Stimulated activated CD4-positive, alpha-beta T cell treated with anti-CD3 and anti-CD28 coated beads, Interleukin-15, amount 100 ng/mL, for 1 hour (primary cell): ENCODE measurements at places on chromosomes 5 and 9.

- no peak for DNase-seq
Observed at GRCh38 chr5:90437663-90438062, 28.1 kb upstream of the CETN3 start.

- DNase-seq: no peak
Observed at GRCh38 chr5:83440826-83441225, 30.7 kb upstream of the VCAN start.

GRCh38 chr9:137306850-137307254 lies 4.8 kb upstream of the NRARP start:
- DNase-seq: no peak

- no peak for DNase-seq
Observed at GRCh38 chr5:104800440-104801048, 1238.0 kb upstream of the NUDT12 start.

DNA sequence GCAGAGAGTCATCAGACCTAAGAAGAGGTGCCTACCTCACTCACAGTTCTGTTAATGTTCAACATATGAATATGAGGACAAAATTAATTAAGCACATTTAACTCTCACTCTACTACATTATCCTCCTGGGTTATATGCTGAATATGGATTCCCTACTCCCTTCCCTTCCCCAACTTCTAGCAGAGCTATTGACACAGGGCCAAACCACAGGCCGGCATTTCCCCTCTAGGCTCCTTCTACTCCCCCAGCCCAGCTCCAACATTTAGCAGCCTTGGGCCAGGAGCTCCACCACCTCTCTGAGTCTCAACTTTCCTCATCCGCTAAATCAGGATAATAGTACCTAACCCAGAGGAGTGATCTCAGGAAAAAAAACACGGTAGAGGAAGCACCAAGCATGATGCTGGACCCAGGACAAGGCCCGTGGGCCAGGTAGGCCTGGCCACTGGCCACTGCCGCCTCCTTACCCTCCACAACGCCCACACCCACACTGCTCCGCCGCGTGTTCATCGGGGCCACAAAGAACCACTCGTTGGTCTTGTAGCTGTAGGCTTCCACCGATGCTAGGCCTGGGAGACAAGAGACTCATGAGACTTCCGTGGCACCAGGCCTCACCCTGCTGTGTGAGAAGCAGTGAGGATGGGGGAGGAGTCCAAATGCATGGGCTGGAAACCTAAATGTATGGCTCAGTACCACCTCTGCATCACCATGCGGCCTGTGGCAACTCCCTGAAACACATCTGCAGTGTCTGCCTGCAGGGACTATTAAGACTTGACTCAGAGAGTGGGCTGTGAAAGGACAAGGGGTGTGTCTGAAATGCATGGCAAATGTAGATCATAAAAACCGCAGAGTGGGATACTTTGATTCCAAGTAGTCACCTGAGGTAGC lies 98.8 kb downstream of the KLHL3 start:
- DNase-seq: no peak

DNA sequence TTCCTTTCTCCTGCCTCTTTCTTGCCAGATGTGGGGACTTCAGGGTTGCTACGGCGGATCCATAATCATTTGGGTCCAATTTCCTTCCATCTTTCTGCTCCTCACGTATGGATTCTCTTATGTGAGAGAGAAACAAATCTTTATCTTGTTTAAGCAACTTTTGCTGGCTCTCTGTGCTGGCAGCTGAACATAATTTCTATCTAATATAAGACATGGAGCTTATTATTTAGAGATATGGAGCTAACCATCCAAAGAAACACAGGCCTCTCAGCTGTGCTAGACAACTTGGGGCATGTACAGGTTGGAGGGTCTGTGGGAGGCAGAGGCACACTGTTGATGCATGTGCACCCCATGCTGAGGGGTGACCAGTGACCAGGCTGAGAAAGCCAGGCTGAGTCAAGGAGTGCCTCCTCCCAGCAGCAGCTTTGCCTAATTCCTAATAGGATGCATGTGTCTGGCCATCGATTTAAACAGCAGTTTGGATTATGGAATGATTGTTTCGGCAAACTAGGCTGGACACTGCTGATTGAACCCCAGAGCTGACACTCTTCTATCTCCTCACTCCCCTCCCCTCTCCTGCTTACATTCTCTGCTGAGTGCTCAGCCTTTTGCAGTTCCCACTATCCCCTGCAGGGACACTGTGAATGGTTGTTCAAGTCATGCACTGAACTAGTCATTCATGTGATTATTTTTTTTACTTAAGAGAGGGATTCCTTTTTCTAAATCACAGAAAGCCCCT lies 195.8 kb downstream of the ERCC6L2 start:
- no peak for DNase-seq

DNA sequence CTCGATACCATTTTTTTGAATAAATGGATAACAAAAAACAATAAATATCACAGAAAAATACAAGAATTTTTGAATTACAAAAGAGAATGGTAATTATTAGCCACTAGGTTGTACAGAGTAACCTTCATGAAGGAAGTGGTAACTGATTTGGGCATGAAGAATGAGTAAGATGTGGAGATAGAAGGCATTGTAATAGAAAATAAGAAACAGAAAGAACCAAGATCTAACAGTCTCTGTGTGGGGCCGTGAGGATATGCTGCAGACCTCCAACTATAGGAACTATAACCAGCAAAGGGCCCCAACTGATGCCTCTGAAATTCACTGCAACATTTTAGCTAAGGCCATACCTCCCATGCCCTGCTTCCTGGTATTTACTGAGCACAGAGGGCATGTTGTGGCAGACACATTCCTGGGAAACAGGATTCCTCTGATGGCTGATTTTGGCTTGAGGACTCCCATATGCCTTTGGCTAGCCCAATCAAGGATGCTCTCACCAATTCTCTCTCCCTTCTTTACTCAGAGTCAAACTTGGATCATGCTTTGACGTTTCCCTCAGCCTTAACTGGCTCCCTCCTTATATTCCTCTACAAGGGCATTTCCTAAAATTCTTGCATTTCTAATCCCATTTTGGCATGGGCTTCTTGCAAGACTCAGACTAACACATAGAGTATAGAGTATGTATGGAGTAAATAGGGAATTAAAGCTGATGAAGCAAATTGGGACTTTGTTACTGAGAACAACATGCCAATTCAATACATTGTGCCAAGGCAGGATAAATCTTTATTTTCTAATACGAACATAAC lies 208.9 kb downstream of the PDE4D start:
- DNase-seq: no peak

GRCh38 chr5:55446640-55447351 lies 88.0 kb downstream of the PLPP1 start:
- DNase-seq: no peak
